AG04449 (cell line): ENCODE measurements at places on chromosomes 7 and 10.
A peak's percentile ranks its signal among the peaks of the same experiment; 100 is the strongest.

GRCh38 chr10:32315424-32315823 is 31.5 kb downstream of the EPC1 start:
- no peak for DNase-seq

- DNase-seq: no peak
Observed at GRCh38 chr7:32051128-32051527, 19.1 kb downstream of the PDE1C start.

- peak; percentile 77 for DNase-seq
Observed at GRCh38 chr7:75776295-75776971, 4.4 kb upstream of the CCL26 start.

DNA sequence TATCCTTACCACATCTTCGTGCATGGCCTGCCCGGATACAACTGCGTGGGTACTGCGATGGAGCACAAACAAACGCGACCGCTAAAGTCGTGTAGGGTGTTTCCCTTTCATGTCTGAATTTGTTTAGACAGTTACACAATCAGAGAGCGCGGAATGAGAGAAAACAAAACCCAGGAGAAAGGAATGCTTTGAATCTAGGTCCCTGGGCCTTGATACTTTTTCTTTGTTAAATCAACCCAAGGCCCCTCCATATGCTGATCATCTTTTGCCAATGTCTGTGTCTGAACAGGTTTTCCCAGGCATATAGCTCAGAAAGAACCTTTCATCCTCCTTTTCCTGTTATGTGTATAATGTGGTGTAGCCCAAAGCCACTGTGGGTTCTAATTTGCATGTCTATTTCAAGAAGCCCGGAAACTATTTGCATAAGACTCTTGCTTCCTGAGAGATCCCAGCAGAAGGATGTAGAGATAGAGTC is 145.8 kb downstream of the FRMD4A start:
- no peak for DNase-seq

- no peak for DNase-seq
Observed at GRCh38 chr7:30726296-30727006, 25.5 kb upstream of the INMT start.

DNA sequence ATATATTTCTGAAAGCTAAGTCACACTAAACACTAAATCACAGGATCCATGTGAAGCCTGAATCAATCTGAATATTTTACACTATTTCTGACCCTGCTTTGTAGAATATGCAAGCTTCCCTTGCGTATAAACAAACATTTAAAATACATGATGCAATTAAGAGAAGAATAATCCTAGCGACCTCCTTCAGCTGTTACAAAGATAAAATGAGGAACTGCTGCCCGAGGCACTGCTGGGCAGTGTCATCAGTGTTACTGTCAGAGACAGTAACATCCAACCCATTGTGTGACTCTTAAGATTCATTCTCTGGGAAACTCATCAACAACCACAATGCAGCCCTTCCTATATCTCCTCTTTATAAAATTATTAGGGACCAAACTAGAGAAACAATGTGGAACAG is 61.6 kb downstream of the COBL start:
- DNase-seq: no peak

GRCh38 chr10:3748484-3748883 is 36.5 kb downstream of the KLF6 start:
- no peak for DNase-seq

DNA sequence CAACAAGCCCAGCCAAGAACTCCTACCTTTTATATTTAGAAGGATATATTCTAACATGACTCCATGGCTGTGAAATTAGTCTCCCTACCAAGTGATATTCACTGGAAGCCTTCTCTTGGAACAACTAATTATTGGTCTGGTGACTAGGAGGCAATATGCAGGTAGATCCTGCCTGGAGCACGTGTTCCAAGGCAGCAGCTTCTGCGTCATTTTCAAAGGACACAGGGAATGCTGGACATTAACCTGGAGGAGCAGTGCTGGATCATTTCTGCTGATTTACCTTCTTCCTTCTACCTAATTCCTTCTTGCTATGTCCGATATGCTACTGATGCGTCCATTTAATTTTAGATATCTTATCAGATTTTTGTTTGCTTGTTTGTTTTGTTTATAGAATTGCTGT is 5.6 kb downstream of the AKR1D1 start:
- no peak for DNase-seq

GRCh38 chr7:143003393-143004051 is 23.4 kb downstream of the OR9A2 start:
- DNase-seq: no peak
